ENCODE measurements at places on chromosomes 1 and 21.

DNA sequence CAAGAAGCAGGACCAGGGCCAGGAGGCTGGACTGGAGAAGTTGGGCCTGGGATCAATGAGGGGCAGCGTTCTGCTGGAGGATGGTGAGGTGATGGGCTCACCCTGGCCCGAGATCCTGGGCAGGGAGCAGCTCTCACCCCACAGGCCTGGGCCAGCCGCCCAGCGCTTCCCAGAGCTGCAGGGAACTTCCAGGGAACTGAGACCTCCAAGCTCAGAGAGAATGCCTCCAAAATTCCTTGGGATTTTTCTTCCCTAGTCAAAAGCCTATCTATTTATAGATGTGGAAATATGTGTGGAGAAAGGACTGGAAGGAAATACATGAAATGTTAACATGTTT, 121.2 kb downstream of the SPSB1 start:
- no peak for DNase-seq

- no peak for DNase-seq
Observed at GRCh38 chr1:154460695-154461260, 41.2 kb upstream of the TDRD10 start.

GRCh38 chr21:45331531-45332147, 43.9 kb upstream of the POFUT2 start:
- no peak for DNase-seq

DNA sequence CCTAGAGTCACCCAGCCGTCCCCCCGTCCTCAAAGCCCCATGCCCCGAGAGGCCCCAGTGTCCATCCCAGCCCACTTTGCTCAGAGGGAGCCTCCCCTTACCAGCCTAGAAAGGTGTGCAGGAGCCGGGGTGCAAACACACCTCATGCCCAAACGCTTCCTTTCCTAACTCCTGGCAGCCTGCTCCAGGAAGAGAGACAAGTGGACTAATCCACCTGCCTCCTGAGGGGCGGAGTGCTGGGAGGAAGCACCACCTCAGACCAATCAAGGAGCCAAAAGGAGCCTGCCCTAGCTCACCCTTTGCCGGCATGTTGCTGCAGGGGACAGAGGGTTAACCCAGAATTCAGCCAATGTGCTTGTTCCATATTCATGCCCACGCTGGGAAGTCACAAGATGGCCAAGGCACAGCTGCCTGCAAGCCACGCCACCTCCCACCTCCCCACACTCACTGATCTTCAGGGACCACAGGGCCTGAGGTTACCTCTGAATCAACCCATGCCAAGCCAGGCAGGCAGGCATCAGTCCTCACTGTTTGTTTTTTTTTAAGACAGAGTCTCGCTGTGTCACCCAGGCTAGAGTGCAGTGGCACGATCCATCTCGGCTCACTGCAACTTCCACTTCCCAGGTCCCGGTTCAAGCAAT, 27.8 kb downstream of the PLEKHA6 start:
- DNase-seq: no peak

GRCh38 chr1:240462766-240463395, 149.1 kb downstream of the GREM2 start:
- DNase-seq: no peak

GRCh38 chr1:2962061-2962460, 59.2 kb upstream of the ACTRT2 start:
- DNase-seq: no peak

- DNase-seq: no peak
Observed at GRCh38 chr21:17527240-17527639, 14.4 kb downstream of the CXADR start.

DNA sequence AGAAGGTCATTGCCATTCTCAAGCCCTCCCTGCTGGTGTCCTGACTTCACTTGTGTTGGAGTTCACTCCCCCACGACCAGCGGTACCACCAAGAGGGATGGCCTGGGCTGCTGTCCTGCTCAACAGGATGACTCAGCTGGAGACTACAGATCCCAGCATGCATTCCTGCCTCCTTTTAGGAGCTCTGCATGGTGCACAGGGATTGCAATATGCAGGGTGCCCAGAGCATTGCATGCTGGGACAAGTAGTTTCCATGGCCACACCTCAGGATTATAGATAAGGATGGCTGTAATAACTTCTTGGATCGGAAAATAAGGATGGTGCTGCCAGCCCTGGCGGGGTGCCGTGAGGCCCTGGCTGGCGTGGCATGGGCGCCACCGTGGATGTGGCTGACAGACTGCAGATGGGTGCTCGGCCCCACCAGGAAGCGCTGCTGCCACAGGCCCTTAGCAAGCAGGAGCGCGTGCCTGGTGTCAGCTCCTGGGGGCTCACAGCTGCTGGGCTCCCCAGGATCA, 150.0 kb downstream of the CASZ1 start:
- no peak for DNase-seq

DNA sequence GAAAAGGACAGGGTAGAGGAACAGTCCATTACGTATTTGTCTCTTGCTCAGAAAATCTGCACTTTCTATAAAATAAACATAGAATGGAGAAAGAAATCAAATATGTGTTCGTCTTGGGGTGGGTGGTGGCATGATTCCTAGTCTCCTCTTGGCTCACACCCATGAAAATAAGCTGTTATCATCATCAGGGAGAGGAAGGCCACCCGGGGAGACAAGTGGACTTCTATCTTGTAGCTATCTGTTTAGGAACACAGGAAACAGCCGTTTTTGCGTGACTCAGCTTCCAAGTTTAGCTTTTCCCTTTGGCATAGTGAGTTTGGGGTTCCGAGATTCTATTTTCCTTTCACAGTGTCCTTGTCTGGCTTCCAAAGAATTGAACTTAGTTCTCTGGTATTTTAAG, 622.3 kb downstream of the PTPRU start:
- DNase-seq: no peak

- no peak for DNase-seq
Observed at GRCh38 chr1:199173356-199173755, 534.5 kb downstream of the PTPRC start.

All from activated gamma-delta T cell treated with Interleukin-2 at 50 U/mL for 16 hours (primary cell).